T follicular helper cell (primary cell): ENCODE measurements at places on chromosomes 7 and 10.

DNA sequence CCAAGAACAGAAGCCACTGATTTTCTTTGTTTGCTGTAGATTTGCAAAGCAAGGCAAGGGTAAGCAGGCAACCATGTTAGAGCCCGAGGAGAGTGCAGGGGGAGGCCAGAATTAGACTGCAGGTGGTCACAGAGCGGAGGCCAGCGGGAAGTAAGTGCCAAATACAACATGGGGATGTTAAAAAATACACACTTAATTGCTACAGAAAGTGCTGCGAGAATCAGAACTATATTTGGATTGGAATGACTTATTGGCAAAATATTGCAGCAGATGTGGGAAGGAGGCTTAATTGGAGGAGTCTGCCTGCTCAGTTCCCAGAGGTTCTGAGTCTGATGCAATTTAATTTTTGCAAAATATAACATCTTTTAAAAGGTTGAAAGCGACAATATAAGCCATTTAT, 49.7 kb upstream of the ADCY1 start:
- DNase-seq = no peak

DNA sequence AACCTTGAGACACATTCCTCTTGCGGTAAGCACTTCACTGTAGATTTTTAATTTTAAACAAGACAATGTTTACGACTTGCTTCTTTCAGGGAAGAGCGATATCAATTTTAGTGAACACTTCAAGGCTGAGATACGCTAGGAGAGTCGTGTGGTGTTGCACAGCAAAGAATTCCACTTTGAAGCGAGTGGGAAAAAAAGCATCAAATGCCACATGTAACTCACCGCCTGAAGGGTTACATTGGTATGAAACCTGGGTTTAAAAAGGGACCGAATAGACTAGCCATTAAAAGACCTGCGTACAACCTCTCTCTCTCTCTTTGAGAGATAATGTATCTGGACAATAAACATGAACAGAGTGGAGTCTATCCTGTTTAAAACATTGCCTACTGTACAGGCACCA, 68.8 kb upstream of the ATRNL1 start:
- no peak for DNase-seq

- DNase-seq = no peak
These were observed 4.3 kb downstream of the TMEM273 start for GRCh38 chr10:49183596-49184542.

DNA sequence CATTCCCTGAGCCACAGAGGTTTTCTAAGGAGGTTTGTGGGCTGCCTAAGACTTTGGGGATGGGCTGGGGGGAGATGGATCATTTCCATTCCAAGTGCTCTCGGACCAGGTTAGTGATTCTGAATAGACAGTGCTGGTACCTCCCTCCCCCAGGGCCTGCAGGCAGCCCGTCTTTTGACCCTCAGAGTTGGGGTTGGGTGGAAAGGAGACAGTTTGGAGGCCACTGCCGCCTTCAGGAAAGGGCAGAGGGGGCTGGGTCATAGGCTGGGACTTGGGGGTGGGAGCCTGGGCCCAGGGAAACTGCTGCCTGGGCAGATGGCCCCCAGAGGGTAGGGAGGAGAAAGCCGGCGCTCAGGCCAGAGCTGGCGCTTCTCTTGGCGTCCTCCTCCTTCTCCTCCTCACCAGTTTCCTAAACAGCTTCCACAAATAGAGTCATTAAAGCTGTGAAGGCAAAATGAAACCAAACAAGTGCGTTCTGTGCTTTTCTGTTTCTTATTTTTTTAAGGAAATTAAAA, 4.4 kb downstream of the UNC5B start:
- no peak for DNase-seq

GRCh38 chr10:44427037-44427436, 42.1 kb upstream of the CXCL12 start:
- no peak for DNase-seq

DNA sequence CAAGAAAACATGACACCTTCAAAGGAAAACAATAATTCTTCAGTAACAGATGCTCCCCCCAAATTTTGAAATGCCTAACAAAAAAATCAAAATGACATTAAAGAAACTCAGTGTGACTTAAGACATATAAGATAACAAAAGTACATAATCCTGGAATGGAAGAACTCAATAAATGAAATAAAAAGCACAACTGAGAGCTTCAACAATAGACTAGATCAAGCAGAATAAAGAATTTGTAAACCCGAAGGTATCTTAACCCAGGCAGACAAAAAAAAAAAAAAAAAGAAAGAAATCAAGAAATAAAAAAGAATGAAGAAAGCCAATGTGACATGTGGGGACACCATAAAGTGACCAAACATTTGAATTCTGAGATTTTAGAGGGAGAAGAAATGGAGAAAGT, 27.7 kb upstream of the LRRD1 start:
- no peak for DNase-seq

GRCh38 chr10:97500297-97500575, 1.5 kb downstream of the UBTD1 start:
- no peak for DNase-seq

DNA sequence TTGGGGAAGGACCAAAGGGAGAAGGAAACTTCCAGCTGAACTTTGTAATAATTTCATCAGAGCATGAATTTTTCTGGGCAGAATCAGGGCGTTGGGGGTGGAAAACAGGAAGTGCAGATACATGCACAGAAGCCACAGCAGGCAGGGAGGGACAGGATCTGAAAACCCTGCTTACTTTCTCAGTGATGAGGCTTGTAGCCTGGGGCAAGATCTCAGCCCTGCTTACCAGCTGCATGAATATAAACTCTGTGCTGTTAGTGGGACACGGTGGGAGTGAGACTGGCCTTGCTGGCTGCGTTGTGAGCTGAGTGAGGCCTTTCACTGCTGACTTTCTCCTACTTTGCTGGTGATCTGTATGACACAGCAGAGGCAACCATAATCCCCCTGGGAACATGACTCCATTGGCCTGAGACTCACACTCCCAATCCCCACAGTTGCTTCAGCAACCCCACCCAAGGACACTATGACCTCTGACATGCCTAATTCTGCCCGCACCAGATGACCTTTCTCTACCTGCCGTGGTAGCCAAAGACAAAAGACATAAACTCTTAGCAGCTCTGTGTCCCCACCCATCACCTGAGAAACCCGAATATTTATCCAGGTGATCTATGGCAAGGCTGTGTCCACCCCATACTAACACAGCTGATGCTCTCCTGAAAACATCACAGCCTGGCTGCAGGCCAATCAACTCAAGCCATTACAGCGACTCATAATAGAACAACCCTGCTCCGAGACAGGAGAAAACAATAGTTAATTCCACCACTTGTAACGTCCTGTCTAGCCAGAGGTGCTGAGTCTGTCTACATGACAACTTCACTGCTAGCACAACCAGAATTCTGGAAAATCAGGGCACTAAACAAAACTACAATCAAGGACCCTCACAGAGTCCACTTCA, 190.7 kb upstream of the CHRM2 start:
- DNase-seq = no peak

GRCh38 chr7:46129831-46130230, 208.8 kb upstream of the IGFBP3 start:
- DNase-seq = no peak

- no peak for DNase-seq
These were observed 170.9 kb downstream of the USP6NL start for GRCh38 chr10:11440250-11441150.

DNA sequence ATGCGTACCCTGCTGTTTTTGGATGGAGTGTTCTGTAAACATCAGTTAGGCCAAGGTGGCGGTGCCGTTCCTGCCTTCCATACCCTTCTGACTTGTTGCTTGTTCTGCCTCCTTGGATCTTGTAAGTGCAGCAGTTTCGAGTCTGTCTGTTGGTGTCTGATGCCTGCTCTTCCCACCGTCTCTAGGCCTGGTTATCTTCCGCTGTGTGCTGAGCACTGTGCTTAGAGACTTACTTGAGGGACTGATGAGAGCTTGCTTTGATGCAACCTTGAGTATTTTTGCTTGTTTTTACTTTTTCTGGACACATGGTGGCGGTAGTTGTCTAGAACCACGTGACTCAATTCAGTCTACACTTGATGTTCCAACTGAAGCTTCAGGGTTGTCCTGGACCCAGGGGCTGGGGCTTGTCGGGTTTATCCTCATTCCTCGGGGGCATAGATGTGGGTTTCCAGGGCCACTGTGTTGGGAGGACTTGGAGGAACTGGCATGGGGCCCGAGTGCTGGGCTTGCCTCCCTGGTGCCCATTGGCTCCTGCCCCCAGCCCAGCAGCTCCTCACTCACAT, 14.4 kb upstream of the SPRN start:
- no peak for DNase-seq

DNA sequence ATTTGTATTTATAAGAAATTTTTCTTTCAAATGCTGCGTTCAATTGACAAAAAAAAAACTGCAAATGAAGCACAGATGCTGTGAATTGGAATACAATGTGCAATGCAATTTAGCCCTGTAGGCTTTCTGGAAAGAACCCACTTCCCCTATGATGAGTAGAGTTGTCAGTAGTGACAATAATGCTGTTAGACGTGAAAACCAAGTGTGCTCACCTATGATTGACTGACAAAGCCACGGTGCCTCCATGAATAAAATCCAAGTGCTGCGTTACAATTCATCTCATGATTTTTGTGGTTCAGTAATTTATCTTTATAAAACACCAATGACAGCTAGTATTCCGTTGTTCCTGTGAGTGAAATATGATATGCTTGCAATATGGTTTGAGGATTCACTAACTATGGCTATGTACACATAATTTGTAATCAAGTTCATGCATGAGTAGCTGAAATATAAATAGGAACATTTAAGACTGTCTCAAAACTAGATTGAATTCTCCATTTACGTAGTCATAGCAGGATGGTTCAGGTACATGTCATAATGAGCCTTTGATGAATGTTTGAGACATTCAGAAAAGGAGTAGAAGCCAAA, 1160.3 kb downstream of the CNTNAP2 start:
- DNase-seq = no peak

- DNase-seq = no peak
These were observed 942 bp upstream of the KIAA1217 start for GRCh38 chr10:24207781-24208611.

DNA sequence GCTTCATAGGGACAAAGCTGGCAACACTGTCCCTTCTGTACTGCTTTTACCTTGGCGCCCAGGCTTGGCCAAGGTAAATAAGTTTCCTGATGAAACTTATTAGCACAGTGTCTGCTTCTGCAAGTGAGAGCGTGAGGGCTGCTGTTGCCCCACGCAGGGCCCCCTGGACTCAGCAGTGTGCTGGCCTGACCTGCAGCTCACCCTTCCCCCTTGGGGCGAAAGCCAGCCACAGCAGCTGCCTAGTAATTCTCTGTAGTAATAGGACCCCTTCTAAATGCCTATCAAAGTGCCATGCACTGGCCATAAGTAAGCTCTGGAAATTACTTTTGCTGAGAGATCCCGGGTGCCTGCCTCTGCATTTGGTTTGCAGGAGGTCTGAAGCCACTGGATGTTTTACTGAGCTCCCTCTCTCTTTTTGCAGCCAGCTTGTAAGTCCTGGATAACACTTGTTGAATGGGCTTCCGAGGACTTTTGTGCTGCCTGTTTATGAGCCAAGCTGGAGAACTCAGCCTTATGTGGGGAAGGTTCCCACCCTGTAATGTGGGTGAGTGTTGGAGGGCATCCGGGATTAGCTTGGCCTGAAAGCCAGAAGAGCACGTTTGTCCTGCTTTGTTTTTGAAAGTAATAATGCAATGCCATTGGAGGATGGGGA, 293.9 kb downstream of the C7orf25 start:
- DNase-seq = no peak

DNA sequence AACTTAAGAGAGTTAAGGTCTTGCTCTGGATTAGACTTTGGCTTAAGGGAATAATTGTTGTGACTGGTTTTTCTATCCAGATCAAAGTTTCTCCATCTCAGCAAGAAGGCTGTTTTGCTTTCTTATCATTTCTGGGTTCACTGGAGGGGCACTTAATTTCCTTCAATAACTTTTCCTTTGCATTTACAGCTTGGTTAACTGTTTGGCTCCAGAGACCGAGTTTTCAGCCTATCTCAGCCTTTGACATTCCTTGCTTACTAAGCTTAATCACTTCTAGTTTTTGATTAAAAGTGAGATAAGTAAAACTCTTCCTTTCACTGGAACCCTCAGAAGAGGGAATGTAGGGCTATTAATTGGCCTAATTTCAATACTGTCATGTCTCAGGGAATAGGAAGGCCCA, 76.4 kb downstream of the LARP4B start:
- DNase-seq = no peak

GRCh38 chr7:121103579-121103978, 115.1 kb downstream of the CPED1 start:
- no peak for DNase-seq

DNA sequence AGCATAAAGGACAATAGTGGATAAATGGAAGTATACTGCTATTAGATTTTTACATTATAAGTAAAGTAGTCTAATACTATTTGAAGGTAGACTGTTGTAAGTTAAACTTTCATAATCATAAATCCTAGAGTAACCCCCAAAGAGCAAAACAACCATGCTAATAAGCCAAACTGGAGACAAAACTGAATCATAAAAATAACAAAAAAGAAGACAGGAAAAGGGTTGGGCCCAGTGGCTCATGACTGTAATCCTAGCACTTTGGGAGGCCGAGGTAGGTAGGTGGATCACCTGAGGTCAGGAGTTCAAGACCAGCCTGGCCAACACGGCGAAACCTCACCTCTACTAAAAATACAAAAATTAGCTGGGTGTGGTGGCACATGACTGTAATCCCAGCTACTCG, 9.7 kb downstream of the CACUL1 start:
- no peak for DNase-seq

- no peak for DNase-seq
These were observed 224.7 kb upstream of the SH2B2 start for GRCh38 chr7:102061981-102062390.

DNA sequence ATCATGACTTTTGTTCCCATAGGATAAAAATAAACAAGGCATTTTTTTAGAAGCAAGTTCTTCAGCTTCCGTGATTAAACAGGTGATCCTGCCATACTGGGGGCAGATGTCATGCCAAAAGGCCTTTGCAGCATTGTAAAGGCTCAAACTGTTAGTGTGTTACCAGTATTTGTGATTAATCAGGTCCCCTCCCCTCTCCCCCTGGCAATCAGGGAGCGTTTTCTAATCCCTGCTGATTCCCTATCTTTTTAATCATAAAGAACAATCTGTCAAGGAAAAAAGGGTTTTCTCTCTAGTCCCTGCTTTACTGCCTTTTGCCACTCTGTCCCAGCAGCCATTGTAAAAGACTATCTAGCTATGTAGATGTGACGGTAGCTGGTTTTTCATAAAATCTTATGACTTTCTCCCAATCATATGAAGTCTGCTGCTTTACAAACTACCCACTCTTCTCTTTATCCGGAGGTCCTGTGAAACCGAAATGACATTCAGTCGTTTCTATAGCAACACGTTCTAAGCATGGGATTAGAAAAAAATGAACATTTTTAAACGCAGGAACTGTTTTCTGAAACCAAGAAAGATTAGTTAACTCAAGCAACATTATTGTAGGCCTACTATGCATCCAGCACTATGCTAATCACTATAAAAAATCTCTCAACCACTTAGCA, 210.9 kb downstream of the RNLS start:
- DNase-seq = no peak

- no peak for DNase-seq
These were observed 125.1 kb downstream of the CDK14 start for GRCh38 chr7:90720984-90721760.

DNA sequence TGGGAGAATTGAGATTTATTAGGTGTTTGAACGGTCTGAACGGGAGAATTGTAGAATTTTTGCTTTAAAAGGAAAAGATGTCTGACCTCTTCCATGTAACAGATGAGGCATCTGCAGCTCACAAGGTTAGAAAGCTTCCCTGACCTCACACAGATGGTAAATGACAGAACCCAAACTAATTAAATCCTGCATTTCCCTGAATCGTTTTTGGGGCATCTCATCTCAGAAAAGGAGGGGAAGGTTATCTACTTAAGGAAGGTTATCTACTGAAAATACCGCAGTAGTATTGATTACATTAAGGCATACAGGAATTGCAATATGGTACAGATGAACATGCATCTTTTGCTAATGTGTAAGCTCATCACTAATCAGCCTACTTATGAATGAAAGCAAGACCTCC, 278.3 kb downstream of the CCDC3 start:
- DNase-seq = no peak
